ENCODE measurements at places on chromosomes 7 and 10. TPM values are rescaled to one million over a fixed set of nuclear protein-coding genes. Genes with fewer than 3 reads are reported as not detected.

Gene PRF1
- total RNA-seq = not detected

Gene SOSTDC1
- not detected for total RNA-seq

Gene IFIT1B
- not detected for total RNA-seq

Gene MACC1
- total RNA-seq = not detected

Gene TMEM176B
- total RNA-seq = not detected
